ENCODE measurements at places on chromosomes 5 and 9.
A peak's percentile ranks its signal among the peaks of the same experiment; 100 is the strongest.

- DNase-seq = peak; percentile 90
These were observed 53.4 kb downstream of the SLC22A5 start for GRCh38 chr5:132422720-132423437.

DNA sequence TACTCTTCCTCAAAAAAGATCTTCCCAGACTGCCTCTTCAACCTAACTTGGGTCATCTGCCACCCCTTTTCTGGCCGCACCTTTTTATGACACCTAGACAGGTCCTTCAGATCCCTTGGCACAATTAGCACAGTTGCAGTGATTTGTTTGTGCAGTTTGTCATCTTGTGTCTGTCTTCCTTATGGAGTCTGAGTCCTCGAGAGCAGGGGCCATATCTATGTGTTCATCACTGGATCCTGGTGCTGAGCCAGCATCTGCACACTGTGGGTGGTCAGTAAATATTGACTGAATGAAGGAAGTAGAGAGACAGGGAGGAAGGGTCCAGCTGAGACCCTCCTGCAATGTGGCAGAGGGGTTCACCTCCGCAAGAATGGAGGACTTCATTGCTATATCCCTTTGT is 14.4 kb downstream of the ERGIC1 start:
- DNase-seq = peak; percentile 28

GRCh38 chr5:53782620-53783019 is 222.2 kb downstream of the NDUFS4 start:
- no peak for DNase-seq

DNA sequence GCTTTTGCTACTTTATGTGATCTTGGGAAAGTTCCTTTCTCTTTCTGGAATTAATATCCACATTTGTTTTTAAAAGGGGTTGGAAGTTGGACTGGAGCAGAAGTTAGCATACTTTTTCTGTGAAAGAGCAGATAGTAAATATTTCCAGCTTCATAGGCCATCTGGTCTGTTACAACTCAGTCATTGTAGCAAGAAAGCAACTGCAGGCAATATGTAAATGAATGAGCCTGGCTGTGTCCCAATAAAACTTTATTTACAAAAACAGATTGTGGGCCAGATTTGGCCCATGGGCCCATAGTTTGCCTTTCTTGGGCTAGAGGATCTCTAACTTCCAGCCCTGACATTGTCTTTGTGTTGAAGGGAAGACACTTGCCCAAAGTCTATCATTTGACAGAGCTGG is 104.4 kb downstream of the ACTL7B start:
- no peak for DNase-seq

DNA sequence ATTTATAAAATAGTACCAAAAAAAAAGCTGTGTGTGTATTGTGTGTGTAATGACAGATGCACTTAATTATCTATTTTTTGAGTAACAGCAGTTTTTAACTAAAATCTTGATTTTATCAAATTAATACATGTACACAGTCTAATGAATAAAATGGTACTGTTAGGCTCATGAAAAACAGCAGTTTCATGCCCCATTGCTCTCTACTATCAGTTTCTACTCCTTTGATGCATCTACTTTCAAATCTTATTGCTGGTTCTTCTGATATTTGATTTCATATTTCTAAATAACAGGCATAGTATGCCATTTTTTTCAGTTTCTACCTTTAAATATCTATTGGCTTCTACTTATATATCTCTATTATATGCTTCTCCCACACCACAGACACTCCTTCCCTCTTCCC is 117.4 kb downstream of the CCDC171 start:
- DNase-seq = no peak

DNA sequence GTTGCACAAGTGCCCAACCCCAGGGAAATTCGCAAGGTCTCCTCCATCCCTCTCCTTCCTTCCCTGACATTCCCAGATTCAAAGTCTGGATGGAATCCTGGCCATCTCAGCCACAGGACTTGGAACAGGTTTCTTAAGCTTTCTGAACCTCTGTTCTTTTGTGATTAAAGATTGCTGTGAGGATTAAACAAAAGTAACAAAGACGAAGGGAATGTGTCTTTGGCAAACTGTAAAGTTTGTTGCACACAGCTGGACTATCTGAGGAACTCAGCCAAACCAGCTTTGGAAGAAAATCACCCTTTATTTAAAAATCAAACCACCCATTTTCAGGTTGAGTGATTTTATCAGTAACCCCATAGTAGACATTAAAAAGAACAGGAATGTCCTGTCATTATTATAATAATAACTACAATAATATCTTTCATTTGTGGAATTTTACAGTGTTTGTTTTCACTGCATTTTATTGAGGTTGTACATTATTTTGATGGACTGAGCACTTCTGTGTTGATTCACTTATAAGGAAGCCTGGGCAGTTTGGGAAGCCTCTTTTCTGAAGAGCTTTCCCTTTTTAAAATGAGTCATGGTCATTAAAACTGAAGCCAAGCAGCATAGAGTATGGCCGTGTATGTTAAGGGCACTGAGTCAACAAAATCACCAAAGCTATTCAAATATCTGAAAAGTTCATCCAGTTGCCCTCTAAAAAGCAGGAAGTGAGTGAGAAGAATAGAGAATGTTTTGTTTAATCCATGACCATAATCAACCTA is 310.2 kb downstream of the AGTPBP1 start:
- DNase-seq = no peak

Data from suppressor macrophage (primary cell).